Activated naive CD4-positive, alpha-beta T cell treated with Interleukin-2 at 50 U/mL for 16 hours (primary cell): ENCODE measurements at places on chromosomes 12 and 14.

DNA sequence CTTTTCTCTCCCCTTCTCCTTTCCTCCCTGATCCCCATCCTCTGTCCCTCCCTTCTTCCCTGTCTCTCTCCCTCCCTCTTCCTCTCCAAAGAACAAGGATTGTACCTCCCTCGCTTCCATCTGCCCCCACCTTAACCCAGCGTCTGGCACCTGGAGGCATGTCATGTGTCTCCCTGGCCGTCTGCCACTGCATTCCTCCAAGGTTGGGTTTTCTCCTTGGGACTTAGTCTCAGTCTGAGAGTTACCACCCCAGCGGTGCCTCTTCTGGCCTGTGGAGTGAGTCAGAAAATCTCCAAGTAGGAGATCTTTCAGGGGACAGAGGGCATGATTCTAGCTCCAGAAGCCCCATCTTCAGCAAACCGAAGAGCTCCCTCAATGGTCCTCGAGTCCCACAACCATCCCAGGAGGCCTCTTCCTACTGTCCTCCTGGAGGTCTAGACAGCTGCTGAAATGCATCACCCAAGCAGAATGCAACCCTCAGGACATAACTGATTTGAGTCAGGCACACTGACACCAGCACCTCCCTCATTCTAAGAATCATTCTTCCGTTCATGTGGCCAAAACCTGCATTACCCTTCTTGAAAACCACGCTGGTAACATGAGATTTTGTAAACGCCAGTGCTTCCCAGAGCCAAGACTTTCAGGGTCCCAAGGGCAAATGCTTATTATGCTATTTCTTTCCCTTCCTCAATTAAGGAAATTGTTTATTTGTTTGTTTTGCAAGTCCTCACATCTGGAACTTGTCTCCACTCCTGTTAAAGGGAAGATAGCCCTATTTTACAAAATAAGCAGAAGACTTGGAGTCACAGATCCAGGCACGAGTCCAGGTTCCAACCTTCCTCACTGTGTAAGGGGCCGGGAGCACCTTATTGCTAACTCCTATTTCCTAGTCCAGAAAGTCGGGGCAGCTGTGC is 463.2 kb downstream of the BCL11B start:
- no peak for DNase-seq

GRCh38 chr12:2035431-2036055 is 17.2 kb upstream of the CACNA1C start:
- DNase-seq = peak; percentile 9

DNA sequence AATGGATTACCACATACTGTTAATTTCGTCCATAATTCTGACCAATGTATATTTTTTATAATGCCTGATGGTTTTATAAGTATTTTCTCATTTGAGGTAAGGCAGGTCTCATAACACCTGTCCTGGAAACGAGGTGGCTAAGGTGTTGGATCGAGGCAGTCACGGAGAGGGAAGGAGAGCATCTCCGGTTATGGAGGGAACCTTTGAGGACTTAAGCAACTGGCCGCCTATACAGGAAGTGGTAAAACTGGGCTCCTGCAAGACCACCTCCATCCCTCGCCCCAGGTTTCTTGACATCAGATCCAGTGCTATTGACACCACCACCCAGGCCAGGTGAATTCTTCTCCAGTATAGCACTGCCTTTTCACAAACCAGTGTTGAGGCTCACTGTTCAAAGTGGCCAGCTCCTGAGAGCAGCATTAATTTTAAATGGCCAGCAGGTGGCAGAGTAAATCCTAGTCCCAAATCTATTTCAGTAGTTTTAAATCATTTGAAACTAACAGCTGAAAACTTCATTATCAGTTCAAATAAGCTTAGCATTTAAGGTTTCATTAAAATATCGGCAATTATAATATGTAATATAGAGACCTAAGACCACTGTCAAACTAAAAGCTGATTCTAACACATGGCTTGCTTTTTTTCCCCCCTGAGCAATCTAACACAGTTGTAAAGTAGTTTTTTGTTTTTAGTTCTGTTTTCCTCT is 100.8 kb downstream of the PPM1A start:
- DNase-seq = peak; percentile 12

GRCh38 chr14:53187921-53188463 is 34.9 kb upstream of the DDHD1 start:
- DNase-seq = no peak

DNA sequence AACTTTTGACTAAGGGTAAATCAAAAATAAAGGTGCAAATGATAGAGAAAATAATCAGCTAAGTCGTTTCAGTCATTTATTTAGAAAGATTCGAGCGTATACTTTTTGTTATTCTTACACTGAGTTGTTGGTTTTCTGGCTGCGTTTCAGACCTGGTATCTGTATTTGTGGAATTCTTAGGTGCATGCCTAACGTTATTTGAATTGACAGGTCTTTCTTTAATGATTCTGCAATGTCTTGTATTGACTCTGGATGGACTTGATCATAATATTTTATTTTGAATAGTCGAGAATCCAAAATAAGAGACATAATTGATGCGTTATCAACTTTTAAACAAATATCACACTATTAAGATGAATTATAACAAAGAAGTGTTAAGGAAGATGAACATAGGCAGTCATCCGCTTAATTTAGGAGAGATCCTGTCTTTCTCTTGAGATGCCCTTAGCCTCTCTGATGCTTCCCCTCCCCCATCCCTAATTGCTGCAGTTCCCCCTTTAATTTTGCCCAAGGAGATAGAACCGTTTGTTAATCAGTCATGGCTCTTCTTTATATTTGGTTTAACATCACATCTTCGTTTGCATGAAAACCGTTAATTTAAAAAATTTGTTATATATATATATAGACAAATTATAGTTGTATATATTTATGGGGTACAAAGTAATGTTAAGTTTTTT is 1.8 kb downstream of the ALX1 start:
- DNase-seq = no peak

GRCh38 chr12:113005762-113006161 is 27.4 kb downstream of the OAS2 start:
- no peak for DNase-seq

GRCh38 chr12:46300910-46301309 is 32.1 kb upstream of the SLC38A1 start:
- DNase-seq = no peak

DNA sequence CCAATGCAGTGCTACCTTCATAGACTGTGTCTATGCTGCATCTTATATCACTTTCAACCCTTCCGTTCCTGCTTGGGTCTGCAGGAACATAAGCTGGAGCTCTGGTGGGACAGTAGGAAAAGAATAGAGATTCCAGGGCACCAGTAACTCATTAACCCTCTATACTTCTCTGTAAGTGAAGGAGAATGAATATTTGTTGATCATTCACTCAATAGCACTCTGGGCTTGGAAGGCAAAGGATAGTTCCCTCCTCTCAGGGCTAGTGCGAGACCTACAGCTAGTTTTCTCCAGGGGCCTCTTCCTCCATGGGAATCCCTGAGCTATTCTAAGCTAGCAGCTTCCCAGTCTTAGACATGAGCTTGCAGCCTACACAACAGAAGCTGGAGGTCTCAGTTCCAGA is 84.7 kb downstream of the BMP4 start:
- no peak for DNase-seq

DNA sequence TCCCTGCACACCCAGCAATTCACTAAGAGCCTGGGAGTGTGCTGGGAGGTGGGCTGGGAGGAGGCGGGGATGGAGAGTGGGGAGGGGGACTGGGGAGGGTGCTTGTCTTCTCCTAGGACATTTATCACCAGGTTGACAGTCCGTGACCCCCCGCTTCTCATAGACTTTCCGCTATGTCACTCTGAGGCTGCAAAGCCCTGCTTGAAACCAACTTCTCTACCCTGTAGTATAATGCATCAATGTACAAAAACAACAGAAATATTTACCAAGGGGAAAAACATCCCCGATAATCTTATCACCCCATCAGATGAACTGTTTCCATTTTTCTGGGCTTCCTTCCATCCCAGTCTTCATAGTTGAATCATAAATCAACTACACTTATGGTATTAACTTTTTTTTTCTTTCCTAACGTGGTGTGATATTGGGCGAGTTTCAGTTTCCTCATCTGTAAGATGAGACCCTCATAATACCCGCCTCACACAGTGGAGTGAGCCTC is 28.6 kb upstream of the BATF start:
- no peak for DNase-seq

- no peak for DNase-seq
These were observed 97.2 kb upstream of the TMEM260 start for GRCh38 chr14:56482310-56482911.

DNA sequence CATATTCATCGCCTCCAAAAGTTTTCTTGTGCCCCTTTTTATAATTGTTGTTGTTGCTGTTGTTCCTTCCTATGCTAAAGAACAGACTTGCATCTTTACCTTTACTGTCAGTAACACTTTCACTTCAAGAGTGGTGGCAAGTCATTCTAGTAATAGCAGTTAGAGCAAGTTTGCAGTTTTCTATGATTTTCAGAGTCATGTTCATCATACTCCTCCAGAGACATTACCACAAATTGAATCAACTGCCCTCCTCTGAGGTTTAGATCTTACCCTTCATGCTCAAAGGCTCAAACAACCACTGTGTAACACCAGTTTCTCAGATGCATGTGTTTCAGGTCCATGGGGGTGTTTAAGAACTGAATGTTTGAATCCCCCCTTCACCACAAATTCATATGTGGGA is 763.4 kb downstream of the LRFN5 start:
- no peak for DNase-seq

DNA sequence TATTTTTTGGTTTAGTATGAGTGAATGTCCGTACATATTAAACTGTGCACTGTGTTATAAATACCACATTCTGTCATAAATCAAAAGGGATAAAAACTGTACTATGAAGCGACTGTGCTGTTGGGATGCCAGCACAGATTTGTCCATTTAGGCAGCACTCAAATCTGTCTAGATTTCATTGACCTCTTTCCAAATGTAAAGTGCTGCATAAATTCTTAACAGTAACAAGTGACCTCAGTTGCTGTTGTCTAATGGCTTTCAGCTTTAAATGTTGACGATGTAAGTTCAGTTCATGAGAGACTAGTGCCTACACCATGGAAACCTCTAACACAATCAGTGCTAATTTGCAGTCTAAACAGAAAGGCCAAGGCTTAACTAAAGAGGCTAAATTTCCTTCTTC is 531.4 kb upstream of the LMO3 start:
- DNase-seq = no peak

DNA sequence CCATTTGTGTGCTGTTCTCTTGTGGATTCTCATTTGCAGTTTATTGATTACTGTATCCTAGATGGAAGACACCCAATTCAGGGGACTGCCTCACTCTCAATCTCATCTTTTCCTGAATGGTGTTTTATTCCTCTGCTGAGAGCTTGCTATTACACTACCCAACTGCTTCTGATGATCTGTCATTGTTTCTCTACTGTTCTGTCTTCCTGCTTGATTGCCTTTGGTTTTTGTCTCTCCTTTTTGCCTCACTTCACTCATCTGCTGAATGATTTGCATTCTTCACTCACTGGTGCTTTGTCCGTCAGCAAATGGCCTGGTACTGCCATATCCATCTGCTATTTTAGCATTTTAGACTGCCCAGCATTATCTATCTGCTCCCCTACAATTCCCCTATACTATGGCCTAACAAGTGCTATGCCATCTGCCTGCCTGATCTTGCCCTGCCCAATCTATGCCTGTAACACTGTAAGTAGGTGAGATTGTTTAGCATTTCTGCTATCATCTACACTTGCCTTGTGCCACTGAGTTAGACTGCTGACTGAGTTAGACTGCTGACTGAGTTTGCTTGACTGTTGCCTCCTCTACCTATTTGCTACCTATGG is 335.1 kb downstream of the GPHN start:
- no peak for DNase-seq

DNA sequence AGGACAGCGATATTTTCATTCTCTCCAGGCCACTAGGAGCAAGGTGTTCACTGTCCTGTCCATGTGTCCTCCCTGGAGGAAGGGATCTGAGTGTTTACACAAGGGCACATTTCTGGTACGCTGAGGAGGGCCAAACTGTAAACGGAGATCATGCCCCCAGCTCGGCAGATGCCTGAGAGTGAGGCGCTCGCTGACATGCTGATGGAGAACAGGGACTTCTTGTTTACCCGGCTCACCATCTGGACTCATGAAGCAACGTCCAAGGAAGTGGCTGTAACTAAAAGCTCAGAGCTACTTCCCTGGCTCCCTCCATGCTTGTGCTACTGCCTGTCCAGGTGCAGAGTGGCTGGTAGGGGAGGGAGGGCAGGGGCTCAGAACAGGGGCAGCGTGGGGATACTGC is 43.4 kb upstream of the KCNA1 start:
- no peak for DNase-seq

- no peak for DNase-seq
These were observed 158.4 kb downstream of the KLHL28 start for GRCh38 chr14:44803239-44803905.
